ENCODE measurements at places on chromosomes 4 and X. TPM values are rescaled to one million over a fixed set of nuclear protein-coding genes. Genes with fewer than 3 reads are reported as not detected.

- peak; percentile 44 for ATAC-seq
Measured at GRCh38 chr4:1763550-1764080, 29.5 kb upstream of the FGFR3 start.

DNA sequence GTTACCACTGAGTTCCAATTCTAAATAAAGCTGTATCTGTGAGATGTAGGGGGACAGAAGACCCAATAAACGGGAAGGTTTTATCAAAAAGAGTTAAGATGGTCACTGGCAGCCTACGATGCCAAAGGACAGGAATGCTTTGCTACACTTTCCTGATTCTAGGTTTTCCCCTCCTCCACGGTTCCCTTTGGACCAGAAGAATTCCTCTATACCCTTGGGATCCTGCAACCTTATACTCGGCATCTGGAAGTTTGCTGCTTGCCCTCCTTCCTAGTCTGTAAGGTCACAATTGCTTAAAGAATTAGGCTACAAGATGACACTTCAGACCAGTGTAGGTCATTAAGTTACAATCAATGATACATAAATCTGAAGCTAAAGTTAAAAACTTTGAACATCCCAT, 64.3 kb downstream of the SCML2 start:
- ATAC-seq, result no peak

The GPC4 gene
- total RNA-seq, result 70.2 TPM

DNA sequence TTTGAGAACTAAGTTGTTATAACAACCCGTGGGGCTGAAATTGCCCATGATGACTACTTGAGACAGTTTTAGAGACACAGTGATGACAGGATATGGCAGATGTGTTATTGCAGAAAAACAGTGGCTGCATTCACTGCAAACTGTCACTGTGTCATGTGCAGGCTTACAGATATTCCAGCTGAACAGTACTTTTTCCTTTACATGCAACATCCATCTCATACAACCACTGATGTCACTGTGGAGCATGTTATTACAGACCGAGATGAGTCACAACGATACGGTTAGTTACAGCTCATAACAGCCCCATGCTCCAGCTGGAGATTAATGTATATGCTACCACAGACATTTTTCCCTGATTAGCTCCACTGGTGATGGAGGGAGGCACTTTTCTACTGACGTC, 207.4 kb downstream of the TMA16 start:
- no peak for ATAC-seq

- ATAC-seq, result no peak
Measured at GRCh38 chr4:185852961-185853360, 41.0 kb upstream of the SORBS2 start.

DNA sequence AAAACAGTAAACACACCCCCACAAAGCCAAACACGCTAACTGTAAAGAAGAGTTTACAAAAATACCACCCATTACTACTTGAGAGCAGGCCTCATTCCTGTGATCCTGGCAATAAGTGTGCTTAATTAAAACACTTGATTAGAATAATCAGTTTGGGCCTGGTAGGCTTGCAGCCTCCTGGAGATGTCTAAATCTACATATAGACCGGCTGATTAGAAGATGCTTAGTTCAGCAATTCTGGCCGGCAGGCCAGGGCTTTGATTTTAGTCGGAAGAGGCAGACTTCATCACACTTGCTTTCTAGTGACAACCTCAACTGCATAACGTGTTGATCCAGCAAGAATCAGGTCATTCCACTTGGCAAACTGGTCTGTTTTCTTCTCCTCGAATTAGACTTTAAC, 114.0 kb downstream of the DCTD start:
- ATAC-seq, result no peak

GRCh38 chr4:65422109-65422508, 248.2 kb downstream of the EPHA5 start:
- no peak for ATAC-seq

DNA sequence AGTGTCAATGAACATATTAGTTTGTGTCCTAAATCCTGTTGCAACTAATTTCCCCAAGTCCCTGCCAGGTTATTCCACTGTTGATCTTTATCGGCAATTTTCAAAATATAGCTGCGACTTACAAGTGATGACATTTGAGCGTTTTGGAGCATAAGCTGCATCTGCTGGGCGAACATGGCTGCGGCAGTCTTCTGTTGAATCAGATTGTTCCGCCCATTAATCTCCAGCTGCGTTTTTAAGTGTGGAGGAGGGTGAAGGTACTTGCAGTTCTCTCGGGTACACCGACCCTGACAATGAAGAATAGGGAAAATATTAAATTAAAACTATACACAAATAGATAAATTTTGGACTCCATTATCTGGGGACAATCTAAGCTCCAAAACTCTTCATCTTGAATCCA, 82.7 kb downstream of the MBNL3 start:
- ATAC-seq, result no peak

GRCh38 chr4:150278206-150278605, 200.0 kb downstream of the DCLK2 start:
- no peak for ATAC-seq

The TRIM75 gene
- not detected for total RNA-seq

The GAGE13 gene
- not detected for total RNA-seq

The WFS1 gene
- 137 TPM for total RNA-seq

GRCh38 chr4:37732526-37733186, 46.5 kb upstream of the RELL1 start:
- no peak for ATAC-seq

GRCh38 chrX:123943488-123943887, 18.0 kb upstream of the STAG2 start:
- no peak for ATAC-seq

Measured in gastroesophageal sphincter (tissue), 4 donors.